ENCODE measurements at places on chromosomes 3 and 15. TPM values are rescaled to one million over a fixed set of nuclear protein-coding genes. Genes with fewer than 3 reads are reported as not detected.

SNX22 gene
- total RNA-seq = 0.29 TPM

DNA sequence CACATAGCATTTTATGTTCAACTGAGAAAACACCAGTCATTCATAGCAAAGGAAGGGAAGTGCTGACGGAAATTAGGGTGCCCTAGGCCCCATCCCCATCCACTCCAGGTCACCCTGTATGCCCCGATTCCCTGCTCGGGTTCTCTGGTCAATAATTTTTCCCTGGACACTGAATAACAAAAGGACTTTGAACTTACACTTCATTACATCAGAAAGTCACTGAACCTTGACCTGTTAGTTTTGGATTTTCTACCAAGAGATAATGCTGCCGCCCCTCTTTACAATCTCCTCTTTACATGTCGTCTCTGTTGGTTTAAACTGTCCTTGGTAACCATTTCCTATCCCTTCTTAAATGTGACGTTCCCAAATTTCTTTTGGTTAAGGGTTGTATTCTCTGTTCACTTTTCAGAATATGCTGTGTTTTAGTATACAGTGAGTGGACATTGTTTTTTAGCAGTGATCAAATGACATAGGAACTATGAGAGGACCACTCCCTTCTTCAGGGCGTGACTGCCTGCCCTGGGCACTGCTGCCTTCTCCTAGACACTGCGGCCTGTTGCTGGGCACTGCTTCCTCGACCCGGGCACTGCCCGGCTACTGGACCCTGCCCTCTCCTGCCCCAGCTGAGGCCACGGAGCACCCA, 13.6 kb upstream of the AHSG start:
- no peak for DNase-seq

CLEC3B gene
- total RNA-seq = 9.6 TPM

DNA sequence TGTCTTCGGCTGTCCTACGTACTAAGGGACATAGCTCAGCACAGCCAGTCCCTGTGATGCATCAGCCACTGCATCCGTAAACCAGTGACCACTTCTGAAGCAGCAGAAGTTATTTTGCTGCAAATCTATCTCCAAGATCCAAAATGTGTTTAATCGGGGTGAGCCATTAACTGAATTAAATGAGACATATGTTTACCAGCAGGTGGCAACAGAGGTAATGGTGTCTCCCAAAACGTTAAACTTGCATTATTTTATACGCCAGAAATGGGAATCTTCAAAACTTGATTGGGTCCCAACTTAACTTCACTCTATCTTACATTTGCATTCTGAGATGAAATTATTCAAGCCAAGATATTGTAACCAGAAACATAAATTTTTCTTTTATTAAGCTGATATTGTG, 75.3 kb upstream of the BOC start:
- DNase-seq = no peak

DNA sequence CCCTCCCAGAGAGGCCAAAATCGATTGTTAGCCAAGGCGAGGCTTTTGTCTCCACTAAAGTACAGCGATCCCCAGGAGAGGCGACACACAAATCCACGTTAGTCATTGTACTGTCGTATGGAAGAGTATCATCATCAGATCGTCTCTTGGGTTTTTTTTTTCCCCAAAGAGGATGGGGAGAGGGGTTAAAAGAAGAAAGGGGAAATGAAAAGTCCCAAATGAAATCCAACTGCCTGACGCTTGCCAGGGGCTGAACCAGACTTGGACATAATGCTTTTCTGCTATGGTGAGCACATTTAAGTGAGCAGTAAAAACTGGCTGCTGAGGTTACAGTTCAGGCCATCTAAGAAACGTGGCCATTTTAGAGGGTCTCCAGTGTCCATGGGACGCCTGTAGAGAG, 37.9 kb upstream of the CTSH start:
- no peak for DNase-seq

- no peak for DNase-seq
Measured at GRCh38 chr3:184907681-184908649, 96.0 kb downstream of the VPS8 start.

CCR3 gene
- total RNA-seq = not detected

TTC23 gene
- 14.1 TPM for total RNA-seq

LNP1 gene
- total RNA-seq = 0.74 TPM

GRCh38 chr3:27653803-27654558, 68.1 kb downstream of the EOMES start:
- DNase-seq = no peak

MOBP gene
- 0.72 TPM for total RNA-seq

SCN11A gene
- 0.05 TPM for total RNA-seq

- no peak for DNase-seq
Measured at GRCh38 chr15:100346866-100347512, 5.2 kb upstream of the ADAMTS17 start.

PTPN23 gene
- total RNA-seq = 44.0 TPM

- DNase-seq = no peak
Measured at GRCh38 chr3:44969828-44970179, 6.2 kb downstream of the ZDHHC3 start.

- no peak for DNase-seq
Measured at GRCh38 chr15:83104141-83104540, 3.3 kb upstream of the TM6SF1 start.

DNA sequence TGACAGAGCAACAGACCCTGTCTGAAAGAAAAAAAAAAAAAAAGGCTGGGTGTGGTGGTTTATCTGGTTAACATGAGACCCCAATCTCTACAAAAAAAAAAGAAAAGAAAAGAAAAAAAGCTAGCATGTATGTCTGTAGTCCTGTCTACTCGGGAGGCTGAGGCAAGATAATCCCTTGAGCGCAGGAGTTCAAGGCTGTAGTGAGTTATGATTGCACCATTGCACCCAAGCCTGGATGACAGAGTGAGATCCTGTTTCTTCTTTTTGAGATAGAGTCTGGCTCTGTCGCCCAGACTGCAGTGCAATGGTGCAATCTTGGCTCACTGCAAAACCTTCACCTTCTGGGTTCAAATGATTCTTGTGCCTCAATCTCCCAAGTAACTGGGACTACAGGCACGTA, 8.4 kb upstream of the DHX30 start:
- DNase-seq = no peak

DNA sequence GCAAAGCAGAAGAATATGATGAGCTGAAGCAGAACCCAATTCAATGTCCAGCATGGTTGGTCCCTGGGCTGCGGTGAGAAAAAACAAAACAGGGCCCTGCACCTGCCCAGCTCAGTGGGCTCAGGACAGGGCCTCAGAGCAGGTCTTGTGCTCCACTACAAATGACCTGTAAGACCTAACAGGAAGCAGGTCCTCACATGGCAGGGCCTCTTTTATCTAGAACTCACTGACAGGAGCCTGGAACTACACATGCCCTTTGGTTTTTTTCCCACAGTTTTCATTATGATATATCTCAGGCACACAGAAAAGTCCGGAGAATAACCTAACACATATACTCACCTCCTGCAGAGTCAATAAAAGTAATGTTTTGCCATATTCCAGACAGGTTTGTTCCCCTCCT, 38.4 kb downstream of the CCDC12 start:
- DNase-seq = no peak

ANKRD63 gene
- not detected for total RNA-seq

DNA sequence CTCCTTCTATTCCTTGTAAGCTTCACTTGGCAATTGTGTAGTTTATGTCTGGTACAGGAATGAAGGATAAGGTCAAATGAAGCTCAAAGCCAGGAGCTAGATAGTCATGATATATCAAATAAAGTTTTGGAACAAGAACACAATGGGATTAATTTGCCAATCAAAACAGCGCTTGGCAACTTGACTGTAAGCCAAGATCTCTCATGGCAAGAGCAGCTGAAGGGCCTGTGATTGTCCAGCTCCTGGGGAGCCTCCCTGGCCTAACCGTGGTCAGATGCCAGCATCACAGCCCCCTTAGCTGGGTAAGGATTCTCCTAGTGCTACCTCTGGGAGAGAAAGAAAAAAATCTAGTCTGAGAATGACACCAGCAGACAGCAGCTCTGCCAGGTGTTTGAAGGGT, 97.2 kb downstream of the LIPC start:
- DNase-seq = no peak
